ENCODE measurements at places on chromosomes 2 and 18.

DNA sequence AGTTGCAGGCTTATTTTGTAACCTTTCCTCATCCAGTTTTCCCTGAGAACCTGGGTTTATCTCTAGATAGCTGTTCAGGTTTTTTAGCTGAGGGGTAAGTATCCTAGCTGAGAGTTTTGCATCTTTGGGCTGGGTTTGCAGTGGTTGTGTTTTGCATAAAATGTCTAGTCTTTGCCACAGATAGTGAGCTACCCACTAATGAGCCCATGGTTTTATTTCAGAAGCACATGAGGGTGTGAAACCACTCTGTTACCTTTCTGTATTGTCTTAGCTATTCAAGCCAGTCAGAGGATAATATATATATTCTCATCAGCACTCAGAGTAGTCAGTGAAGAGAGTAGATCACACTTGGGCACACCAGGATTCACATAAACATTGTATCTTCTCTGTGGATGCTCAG lies 24.6 kb upstream of the TXNDC2 start:
- DNase-seq, result no peak

DNA sequence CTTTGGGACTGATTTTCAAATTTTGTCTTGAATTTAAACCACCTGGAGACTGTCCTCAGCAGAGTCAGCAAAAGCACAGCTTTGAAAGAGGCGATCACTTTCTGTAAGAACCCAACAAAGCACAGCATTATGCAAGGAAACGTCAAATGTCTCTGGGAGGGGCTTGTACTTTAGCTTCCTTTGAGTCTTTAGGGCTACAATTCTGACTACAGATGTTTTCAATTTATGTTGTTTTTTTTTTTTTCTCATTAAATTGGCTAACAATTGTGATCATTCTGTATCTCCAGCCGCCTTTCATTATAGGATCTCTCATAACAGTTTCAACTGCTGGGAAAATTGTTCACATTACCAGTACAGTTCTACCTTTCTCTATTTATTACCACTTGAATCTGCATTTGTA lies 48.3 kb downstream of the COL3A1 start:
- DNase-seq, result no peak

GRCh38 chr2:95059656-95060370 lies 34.3 kb downstream of the MAL start:
- no peak for DNase-seq

DNA sequence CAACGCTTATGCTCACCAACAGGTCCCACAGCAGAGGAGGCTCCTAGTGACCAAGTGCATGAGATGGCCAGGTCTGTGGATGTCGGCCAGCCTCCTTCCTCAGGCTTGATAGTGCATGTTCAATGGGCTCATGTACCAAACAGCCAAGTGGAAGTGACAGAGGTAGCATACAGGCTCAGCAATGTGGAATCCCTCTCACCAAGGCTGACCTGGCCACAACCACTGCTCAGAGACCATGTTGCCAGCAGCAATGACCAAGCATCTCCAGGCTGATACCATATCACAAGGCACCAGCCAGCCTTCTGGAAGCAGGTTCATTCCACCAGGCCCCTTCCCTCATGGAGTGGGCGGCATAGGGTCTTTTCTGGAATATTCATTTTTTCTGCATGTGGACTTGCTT lies 61.5 kb downstream of the REEP1 start:
- no peak for DNase-seq

DNA sequence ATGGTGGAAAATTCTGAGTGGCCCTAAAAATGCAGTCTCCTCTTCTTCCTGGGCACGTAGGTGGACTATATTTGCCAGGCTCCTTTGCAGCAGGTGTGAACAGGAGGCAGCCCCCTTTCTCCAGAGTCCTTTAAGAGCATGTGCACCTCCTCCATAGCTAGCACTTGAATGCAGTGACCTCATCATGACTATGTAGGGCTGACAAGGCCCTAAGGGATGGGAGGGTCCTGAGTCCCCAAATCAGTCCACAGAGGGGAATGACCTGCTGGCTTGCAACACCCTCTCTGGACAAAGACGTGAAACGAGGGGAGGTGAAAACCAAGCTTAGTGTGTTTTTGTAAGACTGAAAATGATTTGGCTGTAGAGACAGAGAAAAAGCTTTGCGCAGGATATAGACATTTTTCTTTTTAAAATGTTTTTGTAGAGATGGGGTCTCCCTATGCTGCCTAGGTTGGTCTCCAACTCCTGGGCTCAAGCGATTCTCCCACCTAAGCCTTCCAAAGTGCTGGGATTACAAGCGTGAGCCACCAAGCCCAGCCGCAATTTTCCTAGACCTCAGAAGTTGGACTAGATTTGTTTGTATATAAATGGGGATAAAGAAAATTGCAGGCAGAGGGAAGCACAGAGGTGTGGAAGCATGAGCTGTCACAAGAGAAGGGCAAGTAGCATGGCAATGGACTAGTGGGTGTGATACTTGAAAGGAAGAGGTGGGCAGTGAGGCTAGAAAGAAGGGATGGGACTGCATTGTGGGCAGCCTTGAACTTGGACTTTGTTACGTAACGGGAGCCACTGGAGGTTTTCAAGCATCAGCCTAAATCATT lies 28.8 kb downstream of the LONRF2 start:
- DNase-seq, result no peak

DNA sequence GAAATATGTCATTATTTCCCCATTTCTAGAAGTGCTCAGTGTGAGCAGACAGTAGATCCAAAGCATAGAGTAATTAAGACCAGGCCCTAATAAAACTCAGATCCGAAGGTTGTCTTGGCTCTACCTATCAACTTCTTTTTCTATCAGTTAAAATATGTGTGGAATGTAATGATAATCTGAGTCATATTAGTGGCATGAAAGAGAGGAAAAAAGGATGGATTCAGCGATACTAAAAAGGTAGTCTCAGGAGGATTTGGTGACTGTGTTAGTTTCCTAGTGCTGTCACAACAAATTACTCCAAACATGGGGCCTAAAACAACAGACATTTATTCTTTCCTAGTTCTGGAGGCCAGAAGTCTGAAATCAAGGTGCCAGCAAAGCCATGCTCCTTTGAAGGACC lies 103.7 kb upstream of the NABP1 start:
- no peak for DNase-seq

GRCh38 chr2:54083445-54083844 lies 32.0 kb upstream of the ACYP2 start:
- DNase-seq, result no peak

GRCh38 chr2:7627583-7627982 lies 710.4 kb downstream of the RNF144A start:
- no peak for DNase-seq

- DNase-seq, result no peak
Observed at GRCh38 chr2:112005406-112006075, 49.5 kb upstream of the TMEM87B start.

DNA sequence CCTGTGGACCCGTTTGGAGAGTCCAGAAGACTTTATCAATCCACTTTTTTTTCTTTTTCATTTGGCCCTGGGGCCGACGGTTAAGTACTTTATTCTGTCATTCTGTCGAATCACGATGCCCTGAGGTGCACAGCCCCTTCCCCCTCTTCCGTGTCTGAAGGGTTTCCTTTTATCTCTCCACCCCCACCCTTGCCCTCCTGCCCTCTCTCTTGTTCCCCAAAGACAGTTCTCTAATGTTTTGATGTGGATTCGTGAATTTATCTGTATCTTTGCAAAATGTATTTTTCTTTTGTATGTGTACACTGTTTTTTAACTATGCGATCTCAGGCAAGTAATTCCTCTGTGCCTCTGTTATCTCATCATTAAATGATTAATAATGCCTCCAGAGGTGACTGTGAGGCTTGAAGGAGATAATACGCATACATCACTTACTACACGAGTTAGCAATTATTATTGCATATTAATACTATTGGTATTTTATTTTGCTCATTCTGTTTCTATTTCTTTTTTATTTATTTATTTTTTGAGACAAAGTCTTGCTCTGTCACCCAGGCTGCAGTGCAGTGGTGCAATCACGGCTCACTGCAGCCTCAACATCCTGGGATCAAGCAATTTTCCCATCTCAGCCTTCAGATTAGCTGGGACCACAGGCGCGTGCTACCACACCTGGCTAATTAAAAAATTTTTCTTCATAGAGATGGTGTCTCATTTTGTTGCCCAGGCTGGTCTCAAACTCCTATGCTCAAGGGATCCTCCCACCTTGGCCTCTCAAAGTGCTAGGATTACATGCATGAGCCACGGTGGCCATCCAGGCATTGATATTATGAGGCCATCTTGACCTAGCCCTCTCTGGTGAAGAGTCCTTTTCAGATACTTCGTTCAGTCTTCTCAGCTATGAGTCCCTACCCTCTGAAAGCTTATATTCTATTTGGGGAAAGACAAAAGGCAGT lies 1.4 kb upstream of the CASP8 start:
- no peak for DNase-seq

GRCh38 chr2:43840965-43841364 lies 2.2 kb downstream of the ABCG8 start:
- DNase-seq, result no peak

DNA sequence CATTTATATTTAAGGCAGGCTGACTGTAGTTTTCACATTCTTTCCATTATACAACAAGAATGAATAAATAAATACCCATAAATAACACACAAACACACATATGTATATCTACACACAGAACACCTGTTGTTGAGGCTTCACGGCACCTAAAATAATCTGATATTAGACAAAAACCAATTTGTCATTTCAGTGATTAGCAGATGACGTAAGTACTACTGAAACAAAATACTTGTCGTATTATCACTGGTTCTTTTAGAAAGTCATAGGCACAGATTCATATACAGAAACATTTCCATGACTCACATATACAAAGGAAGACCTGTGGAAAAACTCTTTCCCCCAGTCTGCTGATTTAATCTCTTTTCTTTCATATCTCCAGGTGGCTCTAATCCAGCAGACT lies 1113.4 kb upstream of the FANCL start:
- no peak for DNase-seq

- peak; percentile 83 for DNase-seq
Observed at GRCh38 chr2:113240915-113241911, 37.5 kb downstream of the PAX8 start.

DNA sequence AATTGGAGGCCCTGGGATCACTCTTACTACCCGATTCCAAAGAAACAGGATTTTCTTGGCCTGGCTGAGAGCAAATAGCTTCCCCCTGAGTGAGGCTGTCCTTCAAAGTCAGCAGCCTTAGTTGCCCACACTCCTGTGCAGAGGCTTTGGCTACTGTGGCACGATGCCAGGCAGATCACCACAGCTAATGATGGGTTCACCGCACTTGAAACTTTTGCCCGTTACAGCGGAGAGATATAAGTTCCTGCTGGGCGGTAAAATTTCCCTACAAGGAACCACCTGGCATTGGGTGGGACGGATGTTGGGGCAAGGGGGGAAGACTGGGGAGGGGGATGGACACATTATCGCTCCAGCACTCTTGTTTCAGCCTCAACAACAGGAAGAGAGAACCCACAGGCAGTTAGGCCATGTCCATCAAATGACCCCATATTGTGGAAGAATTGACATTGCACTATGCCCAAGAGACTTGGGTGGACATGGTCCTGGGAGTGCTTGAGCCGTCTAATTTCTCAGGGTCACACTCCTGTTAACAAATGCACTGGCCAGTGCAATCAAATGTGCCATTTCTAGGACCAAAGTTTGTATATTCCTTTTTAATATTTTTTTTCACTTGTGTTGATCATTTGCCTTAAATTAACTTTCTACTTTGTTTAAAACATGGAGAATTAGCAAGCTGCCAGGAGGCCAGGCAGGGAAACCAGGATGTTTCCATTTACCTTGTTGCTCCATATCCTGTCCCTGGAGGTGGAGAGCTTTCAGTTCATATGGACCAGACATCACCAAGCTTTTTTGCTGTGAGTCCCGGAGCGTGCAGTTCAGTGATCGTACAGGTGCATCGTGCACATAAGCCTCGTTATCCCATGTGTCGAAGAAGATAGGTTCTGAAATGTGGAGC lies 4.4 kb downstream of the IL1B start:
- no peak for DNase-seq

DNA sequence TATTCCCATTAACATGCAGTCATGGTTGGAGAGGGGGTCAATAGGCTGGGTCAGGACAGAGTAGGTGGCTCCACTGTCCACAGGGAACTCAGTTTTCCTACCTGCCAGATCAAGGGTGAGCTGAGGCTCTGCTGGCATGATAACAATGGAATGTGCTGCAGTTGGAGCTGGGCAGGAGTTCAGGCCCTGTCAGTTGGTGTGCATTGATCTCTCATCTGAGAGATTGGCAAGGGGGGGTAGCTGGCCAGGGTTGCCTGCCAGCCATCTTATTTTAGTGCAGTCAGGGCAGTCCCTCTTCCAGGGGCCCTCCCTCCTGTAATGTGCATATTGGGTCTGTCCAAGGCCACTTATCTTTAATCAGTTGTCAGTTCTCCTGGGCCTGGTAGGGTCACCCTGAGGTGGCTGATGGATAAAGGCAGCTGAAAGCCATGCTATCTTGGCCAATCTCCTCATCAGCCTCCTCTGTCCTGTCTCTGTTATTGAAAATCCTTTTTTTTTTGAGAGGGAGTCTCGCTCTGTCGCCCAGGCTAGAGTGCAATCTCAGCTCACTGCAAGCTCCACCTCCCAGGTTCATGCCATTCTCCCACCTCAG lies 38.1 kb upstream of the CCBE1 start:
- DNase-seq, result no peak

- no peak for DNase-seq
Observed at GRCh38 chr18:45521136-45521535, 94.1 kb upstream of the SLC14A2 start.

GRCh38 chr2:45711224-45711623 lies 59.7 kb downstream of the PRKCE start:
- DNase-seq, result no peak

DNA sequence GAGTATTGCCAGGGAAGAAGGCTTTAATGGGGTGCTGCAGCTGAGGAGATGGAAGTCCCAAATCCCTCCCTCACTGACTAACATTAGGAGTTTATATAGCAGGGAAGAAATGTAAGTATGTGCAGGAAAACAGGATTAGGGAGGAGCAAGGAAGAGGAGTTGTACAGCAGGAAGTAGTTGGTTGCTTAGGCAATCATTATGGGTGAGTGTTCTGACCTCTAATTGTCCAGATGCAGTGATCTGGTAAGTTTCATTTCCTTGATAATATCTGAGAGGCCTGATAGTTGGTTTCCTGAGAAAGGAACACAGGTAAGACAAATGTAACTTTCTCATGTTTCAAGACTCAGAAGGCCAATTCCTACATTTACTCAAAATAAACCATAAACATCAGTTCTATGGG lies 331.9 kb upstream of the GULP1 start:
- DNase-seq, result no peak
